ENCODE measurements at places on chromosomes 6 and 20. TPM values are rescaled to one million over a fixed set of nuclear protein-coding genes. Genes with fewer than 3 reads are reported as not detected.

DNA sequence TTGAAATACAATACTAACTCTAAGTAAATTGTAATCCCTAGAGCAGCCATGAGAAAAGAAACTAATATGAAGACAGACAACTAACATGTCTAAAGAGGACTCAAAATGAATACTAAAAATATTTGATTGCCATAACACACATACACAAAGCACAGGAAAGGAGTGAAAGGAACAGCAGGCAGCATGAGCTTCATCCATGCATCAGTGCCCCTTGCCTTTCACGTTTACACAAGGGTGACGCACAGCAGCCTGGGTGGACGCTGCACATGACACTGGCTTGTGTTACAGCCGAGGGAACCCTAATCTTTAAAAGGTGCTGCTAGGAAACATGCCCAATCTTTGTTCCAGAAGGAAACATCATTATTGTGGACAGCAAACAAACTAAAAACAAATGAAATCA lies 123.5 kb downstream of the MAN1A1 start:
- no peak for DNase-seq

DNA sequence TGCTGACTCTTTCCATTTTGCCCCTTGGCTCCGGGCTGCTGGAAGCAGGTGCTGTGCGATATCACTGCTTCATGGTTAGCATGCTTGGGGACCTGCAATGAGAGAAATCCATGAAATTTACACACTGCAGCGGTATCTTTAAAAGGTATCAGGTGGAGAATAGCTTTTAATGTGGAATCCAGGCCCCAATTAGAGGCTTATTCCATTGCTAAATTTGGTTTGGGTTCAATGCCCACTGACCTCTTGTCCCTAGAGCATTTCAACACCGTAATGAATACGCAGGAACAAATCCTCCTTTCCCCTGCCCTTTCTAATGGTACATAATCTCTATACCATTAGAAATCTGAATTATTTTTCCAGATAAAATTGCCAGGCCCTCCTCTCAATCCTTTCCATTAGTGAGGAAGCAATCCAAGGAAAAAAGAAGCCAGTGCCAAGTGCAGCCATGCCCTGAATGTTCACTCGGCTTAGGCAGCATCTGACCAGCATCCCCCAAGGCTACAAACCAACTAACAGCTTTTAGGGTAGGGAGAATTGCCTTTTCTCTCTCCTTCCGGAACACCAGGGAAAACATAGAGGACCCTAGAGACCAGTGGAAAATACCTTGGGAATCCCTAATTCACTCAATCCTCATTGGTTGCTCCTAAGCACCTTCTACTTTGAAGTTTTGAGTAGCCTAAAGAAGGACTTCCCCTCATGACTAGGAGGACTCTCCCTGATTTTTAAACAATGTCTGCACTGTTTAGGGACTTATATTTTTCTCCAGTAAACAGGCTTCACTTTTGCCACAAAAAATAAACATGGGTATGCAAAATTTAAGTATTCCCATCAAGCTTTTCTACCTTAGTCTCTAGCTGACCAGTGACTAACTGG lies 143.1 kb downstream of the QRSL1 start:
- no peak for DNase-seq

DNA sequence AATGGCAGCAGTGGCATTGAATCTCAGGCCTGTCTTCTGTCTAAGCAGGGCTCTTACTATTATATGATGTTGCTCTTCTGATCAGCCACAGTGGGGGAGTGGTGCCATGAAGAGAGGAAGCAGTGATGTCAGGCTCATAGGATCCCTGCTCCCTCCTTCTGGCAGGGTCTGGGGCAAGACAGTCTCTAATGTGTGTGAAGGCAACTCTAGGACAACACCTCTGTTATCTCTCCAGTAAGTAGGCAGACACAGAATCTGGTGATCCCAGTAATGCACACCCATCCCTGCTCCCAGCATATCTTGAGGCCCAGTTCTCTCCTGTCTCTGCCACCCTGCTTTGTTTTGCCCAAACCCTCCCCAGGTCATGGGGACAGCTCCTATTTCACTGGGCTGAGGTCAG lies 8.8 kb downstream of the C20orf202 start:
- no peak for DNase-seq

Gene OTOR
- not detected for total RNA-seq

GRCh38 chr6:158233214-158233795 lies 65.2 kb downstream of the GTF2H5 start:
- DNase-seq: no peak

Gene CD2AP
- total RNA-seq: 12.4 TPM

DNA sequence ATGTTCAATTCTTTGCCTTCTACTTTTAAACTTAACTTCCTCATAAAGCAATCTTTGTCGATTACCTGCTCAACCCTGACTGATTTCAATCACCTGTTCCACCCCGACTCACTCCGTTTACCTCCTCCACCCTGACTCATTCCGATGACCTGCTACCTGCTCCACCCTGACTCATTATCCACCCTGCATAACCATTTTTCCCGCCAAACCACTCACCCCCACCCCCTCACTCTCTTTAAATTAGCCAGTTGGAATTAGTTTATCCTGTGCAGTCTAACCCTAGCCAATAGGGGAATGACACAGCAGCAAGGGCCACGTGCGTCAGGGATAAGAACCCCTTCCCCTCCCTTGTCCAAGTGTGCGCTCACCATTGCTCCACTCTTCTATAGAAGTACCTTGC lies 56.7 kb upstream of the MRAP2 start:
- DNase-seq: no peak

Gene PNISR
- 66.6 TPM for total RNA-seq

- no peak for DNase-seq
Measured at GRCh38 chr20:10463622-10464021, 28.5 kb downstream of the SLX4IP start.

- DNase-seq: no peak
Measured at GRCh38 chr6:33671744-33672072, 39.8 kb downstream of the UQCC2 start.

Gene SPATS1
- total RNA-seq: not detected
